ENCODE measurements at places on chromosomes 4 and X.

DNA sequence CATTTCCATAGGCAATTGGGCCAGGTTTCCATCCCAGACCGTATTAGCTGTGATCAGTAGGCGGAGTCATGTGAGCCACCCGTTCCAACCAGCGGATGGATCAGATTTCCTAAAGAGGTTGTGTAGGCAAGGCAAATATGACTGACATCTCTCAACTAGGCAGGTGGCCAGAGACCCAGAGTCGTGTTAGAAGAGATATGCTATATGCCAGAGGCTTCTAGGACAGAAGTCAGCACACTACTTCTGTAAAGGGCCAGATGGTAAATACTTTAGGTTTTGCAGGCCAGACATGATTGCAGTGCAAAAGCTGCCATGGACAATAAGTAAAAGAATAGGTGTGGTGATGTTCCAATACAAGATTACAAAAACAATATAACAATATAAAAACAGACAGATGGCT lies 788.4 kb downstream of the RPA4 start:
- DNase-seq, result no peak

DNA sequence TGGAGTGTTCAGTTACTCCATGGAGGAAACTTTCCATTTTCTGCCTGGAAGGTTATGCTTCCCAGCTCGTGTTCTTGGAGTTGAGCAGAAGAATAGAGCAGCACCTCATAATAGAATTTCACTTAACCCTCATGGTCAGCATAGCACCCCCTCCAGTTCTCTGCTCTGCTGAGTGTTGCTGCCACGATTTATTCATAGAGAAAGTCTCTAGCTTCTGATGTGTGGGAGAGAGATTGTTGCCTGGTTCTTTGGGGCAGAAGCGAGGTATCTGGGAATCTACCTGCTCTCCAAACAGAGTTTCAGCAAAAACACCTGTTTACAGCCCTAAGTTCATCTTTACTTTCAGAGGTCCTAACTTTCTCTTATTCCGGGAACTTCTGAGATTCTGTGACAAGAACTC lies 3.9 kb upstream of the DTHD1 start:
- DNase-seq, result no peak

DNA sequence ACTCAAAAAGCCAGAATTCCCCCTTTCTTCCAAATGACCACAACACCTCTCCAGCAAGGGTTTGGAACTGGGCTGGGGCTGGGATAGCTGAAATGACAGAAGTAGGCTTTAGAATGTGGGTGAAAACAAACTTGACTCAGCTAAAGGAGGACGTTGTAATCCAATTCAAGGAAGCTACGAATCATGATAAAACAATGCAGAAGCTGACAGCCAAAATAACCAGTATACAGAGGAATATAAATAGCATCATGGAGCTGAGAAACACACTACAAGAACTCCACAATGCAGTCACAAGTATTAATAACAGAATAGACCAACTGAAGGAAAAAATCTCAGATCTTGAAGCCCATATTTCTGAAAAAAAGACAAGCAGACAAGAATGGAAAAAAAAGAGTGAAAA lies 95.8 kb upstream of the TET2 start:
- no peak for DNase-seq

DNA sequence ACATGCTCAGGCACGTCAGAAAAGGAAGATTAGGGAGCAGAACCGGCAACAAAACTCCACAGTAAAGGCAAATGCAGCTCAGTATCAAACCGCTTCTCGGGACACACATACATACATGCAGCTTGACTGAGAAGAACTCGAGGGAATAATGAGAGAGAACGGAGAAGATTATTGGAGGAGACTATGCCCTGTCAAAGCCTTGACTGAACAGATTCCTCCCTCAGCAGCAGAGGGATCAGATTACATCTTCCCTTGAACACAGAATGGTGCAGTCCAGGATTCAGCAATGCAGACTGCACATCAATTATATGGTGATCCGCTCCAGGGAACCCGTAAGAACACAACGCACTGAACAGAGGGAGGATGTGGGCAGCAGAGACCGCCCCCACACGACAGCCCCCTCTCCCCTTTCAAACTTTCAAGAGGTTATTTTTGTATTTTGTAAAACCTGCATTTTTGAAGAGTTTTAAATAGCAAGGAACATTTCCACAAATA lies 183.2 kb downstream of the FBXW7 start:
- DNase-seq, result peak; percentile 83

DNA sequence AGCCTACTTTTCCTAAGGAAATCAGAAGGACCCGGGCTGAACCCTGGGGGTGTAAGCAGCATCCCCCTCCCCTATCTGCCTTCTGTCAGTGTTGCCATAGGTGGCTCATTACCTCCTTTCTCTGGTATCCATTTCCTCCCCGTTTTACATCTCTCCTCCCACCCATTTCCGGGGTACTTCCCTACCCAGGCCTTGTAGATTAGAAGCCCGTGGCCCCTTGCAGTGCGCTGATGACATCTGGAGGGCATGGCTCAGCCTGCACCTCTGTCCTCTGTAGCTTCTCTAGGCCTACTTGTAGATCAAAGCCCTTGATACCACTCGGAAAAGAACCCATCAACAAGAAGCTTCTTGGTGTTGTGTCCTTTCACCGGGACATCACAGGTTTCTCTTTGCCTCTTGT lies 71.8 kb downstream of the NBDY start:
- DNase-seq, result no peak

DNA sequence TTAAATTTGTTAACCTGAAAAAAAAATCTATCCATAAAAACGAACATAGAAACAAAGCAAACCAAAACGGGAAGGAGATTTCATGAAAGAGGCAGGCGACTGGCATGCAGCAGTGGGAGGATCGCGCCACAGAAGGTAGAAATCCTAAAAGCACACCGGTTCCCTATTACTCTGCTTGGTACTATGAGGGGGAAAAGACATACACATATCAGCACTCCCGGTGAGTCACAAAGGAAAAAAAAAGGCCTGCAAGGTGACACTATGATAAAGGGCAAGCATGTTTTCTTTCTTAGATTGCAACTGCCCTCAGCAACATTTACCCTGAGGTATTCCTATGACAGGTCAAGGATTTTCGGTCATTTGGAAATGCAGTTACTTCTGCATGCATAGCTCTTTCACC lies 60.6 kb upstream of the NAP1L5 start:
- no peak for DNase-seq

- DNase-seq, result no peak
These were observed 350.1 kb downstream of the GRXCR1 start for GRCh38 chr4:43242606-43243005.

DNA sequence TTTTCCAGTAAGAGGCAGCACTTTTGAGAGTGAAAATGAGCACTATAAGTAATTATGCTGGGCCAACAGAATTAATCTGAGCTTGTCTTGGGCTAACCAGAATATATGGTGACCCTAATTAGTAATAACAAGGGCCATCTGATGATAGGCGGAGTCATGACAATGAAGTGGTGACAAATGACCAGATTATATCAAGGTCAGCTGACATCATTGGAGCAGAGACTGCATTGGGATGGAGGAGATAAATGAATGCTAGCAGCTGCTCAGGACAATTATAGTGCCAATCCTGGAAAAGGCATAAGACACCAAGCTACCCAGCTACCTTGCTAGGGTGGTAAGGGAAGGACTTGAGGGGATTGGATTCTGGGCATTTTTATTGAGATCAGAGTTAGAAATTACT lies 1548.7 kb downstream of the RPA4 start:
- DNase-seq, result no peak

DNA sequence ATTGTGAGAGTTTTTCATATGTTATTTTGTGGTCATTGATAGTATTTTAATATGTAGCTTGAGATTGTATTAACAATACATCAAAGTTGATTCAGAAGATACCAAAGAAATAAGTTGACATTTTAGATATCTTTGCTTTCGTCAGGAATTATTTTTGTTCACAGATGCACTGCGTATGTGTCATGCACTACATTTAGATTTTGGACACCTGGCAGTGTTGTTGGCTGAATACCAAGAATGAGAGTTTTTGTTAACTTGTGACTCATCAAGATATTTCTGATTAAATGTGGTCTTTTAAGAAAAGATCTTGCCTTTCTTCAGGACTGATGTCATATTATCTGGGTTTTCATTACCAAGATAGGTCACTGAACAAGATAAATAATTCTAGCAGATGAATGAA lies 633.4 kb downstream of the CENPC start:
- DNase-seq, result peak; percentile 6

- DNase-seq, result no peak
These were observed 778 bp downstream of the CASP3 start for GRCh38 chr4:184648313-184649025.

DNA sequence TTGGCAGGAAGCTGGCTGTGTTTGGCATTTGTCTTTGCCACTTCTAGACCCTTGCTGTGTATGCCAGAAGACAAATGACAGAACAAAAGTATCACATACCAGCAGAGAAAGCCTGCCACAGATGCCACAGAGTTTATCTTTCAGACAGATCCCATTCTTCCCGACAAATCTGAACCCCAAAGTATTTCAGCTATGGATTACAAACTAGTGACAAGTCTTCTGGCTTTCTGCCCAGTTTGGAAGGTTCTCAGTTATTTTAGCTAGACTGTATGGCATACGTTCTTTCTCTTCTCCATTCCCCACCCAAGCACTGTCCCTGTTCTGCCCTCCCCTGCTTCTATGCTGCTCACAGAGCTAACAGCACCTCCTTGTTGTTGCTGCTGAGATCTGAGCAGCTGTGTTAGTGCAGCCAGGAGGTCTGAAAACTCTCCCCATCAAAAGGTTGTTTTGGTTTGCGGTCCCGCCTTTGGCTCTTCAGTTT lies 236.7 kb downstream of the FRAS1 start:
- no peak for DNase-seq

DNA sequence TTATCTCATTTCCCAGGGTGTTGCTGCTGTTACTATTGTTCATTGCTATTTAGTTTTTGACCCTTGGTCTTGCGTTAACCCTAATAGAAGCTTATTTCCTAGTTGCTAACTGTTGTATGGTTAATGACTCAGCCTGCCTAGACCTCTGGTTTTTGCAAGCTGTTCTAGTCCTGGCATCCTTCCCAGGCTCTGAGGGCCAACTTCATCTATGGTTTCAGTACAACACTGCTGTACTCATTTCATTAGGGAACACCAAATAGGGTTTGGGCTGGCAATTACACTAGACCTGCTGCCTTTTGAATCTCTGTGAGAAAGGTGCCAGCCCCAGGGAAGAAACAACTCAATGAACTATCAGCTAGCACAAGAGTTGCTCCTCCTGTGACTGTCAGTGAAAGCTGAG lies 59.6 kb downstream of the DCX start:
- DNase-seq, result peak; percentile 24

GRCh38 chrX:153511784-153512500 lies 5.5 kb upstream of the ATP2B3 start:
- no peak for DNase-seq
